Renal cortex interstitium (tissue), 15 donors: ENCODE measurements at places on chromosomes 4 and X. TPM values are rescaled to one million over a fixed set of nuclear protein-coding genes. Genes with fewer than 3 reads are reported as not detected.

- no peak for DNase-seq
Observed at GRCh38 chrX:24241822-24242648, 71.8 kb downstream of the SUPT20HL2 start.

OPN1MW2 gene
- not detected for polyA plus RNA-seq

TNIP3 gene
- polyA plus RNA-seq: 1.7 TPM

CT45A1 gene
- polyA plus RNA-seq: not detected
